Progenitor cell of endocrine pancreas (in vitro differentiated cells): ENCODE measurements at places on chromosomes 2 and 18.

DNA sequence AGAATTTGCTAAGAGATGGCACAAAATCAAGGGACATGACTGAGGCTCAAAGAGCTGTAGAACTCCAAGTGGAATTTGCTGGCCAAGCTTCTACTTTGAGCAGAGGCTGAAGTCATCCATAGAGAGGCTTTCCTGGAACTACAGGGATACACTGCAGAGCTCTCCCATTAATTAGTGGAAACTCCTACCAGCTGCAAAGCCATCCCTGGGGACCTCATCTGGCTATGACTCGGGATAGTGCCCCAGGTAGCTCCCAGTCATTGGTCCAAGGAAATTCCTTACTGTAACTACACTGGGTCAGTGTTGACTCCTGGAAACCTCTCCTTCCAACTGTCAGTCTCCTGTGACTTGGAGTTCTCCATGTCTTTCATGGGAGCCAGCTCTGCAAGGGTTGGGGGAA, 10.5 kb upstream of the GALM start:
- no peak for DNase-seq

DNA sequence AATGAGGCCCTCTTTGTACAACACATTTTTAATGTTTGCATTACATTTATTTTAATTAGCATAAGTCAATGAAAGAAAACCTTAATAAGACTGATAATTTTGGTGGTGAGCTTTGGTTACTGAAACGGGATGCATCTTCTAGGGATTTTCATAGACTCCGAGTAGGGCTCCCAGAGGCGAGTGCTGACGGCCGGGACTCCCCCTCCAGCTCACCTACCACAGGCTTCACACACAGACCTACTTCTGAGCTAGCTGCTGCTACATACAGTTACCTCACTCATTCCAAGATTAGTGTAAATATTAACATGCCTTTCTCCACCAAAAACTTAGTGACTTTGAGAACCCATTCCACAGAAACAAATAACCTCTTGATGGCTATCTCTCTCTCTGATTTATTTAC, 271.1 kb downstream of the GALR1 start:
- no peak for DNase-seq

- no peak for DNase-seq
These were observed 4.3 kb downstream of the MC2R start for GRCh38 chr18:13910986-13911385.

GRCh38 chr2:140680862-140681261, 1450.0 kb downstream of the LRP1B start:
- no peak for DNase-seq

- no peak for DNase-seq
These were observed 890.1 kb upstream of the PIK3C3 start for GRCh38 chr18:41064916-41065315.

GRCh38 chr2:134307334-134307733, 53.5 kb downstream of the MGAT5 start:
- no peak for DNase-seq

GRCh38 chr2:203446780-203447179, 88.3 kb downstream of the RAPH1 start:
- DNase-seq, result no peak

DNA sequence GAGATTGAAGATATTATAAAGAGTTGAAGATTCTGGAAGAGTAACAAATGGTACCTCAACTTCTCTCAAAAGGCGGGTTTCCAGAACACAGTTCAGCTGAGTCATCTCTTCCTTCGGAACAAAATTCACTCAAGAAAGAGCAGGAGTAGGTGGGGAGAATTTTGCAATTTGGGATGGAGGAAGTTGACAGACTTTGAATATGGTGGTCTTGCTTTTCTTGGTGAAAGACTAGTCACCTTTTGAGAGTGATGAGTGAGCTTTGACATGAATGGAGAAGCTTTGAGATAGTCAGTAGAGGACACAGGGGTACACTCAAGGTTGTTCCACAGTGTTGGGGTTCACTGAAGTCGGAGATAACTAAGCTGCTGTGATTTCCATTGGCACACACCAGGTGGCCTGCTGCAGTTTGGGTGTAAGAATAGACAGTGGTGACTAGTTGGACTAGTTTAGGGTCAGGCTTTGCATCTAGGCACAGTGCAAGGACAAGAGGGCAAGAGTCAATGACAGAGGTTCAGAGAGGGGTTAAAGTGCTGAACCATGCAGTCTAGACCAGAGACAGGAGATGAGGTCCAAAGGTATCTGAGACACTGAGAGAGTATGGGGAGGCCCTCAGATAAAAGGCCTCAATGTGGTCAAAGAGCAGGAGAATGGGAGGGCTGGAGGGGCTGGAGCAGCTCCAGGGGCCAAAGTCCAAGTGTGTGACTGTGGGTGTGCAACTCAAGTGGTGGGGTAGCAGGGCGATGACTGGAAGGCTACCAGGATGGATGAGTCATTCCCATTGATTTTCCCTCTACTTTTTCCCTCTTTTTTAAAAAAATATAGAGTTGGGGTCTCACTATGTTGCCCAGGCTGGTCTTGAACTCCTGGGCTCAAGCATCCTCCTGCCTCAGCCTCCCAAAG, 7.7 kb downstream of the CCL20 start:
- DNase-seq, result no peak

- no peak for DNase-seq
These were observed 6.3 kb upstream of the MCFD2 start for GRCh38 chr2:46921676-46922448.

- DNase-seq, result peak; percentile 85
These were observed at the start of gene VWC2L for GRCh38 chr2:214410918-214411554. Gene VWC2L, plus strand, starts transcription at chr2:214411054. Its CDS starts 3,140 bp downstream, at chr2:214414194.

DNA sequence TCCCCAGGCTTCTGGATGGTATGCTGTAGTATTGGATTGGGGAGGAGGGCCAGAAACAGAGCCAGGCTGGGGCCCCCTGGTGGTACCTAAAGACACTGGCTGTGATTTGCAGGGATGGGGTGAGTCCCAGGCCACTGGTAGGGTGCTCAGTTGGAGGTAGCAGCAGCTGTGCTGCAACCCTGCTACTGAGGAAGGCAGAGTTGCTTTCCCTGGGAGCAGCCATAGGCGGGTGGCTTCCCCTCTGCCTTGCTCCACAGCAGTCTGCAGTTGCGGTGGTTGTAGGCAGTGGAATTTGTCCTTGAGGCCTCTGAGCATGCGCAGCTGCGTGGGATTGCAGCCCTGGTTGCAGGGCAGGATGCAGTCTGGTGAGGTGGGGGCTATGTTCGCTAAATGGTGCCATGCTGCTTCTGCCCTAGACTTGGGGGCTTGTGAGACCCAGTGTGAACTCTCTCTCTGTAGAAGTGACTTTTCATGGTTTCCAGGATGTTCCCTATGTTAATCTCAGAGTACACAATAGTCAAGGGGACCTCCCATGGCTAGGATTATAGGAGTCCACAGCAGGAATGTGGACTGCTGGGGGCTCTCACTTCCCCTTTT, 443.5 kb downstream of the XIRP2 start:
- no peak for DNase-seq

DNA sequence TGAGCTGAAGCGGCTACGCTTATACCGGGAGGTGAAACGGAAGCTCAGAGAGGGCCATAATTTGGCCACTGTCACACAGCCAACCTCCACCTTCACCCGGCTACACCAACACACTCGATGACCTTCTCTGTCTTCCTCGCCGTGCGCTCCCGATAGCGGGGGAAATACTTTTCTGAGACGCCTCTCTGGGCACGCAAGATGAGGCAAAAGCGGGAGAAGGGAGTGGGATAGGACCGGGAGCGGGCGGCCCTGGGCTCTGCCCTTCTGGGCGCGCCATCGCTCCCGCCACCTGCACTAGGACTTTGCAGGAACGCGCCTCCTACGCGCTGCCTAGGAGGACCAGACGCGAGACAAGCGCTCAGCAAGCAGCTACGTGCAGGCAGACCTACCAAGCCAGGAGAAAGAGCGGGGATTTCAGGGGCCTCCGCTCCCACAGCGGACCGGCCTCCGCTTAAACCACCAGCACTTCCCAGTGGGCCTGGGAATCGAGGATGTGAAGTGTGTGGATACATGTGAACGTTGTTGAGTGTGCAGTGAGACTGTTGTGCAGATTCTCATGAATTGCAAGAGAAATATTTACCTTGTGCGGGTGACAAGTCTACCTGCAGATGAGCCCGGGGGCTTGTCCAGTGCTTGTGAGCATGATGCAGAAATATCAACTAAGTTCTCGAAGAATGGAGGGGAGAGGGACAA, 11.4 kb downstream of the SIX3 start:
- no peak for DNase-seq

DNA sequence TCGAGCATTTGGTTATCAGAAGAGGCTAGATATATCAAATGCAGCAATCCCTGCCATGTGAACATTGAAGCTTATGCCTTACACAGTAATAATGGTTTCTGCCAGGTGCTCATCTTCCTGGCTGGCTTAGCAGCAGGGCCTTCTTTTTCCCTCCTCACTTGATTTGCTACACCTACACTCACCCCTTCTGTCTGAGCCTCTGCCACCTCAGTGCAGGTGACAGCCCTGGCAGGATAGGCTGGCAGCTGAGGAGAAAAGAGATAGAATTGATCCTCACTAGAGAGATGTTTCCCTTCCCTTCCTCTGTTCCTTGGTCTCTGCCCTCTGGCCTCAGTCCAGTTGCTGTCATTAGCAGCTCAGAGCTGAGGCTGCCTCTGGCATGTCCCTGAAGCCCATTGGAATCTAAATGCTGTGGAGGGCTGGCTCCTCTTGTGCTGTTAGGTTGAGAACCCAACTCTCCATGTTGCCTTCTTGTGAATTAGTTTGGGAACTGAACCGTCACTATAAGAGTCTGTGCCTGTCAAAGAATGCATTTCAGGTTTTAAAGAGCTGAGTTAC, 18.2 kb downstream of the MPHOSPH10 start:
- DNase-seq, result no peak

GRCh38 chr2:236545814-236546480, 23.7 kb upstream of the ACKR3 start:
- no peak for DNase-seq

- no peak for DNase-seq
These were observed 158.0 kb upstream of the KLHL14 start for GRCh38 chr18:32930695-32931301.

DNA sequence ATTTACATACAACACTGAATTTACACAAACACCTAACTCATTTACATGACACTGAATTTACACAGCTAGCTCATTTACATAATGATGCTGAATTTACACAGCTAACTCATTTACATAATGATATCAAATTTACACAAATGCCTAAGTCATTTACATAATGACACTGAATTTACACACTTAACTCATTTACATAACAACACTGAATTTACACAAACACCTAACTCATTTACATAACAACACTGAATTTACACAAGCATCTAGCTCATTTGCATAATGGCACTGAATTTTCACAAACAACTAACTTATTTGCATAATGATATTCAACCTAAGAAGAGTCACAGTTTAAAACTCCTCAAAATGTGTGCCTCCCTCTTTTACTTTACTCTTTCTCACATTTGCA, 511.7 kb downstream of the GALR1 start:
- no peak for DNase-seq

DNA sequence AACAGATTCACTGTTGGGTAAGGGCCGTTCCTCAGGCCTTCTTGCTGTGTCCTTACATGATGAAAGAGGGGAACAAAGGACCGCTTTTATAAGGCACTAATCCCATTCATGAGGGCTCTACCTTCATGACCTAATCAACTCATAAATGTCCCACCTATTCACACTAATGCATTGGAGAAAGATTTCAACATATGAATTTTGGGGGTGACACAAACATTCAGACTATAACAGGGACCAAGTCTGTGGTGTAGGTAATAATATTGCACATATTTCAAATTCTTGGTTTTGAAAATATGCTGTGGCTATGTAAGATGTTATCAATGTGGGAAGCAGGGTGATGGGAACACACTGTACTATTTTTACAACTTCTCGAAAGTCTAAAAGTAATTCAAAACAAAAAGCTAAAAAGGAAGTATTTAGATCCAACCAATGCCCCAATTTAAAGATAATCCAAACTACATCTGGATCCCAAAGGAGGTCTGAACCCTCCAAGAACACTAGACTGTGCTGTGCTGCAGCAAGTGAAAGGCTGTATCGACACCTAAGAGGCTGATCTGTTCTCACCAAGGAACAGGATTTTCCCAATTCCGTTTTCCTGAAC, 82.4 kb upstream of the TGIF1 start:
- DNase-seq, result no peak

- no peak for DNase-seq
These were observed 61.8 kb downstream of the BIN1 start for GRCh38 chr2:127044977-127045661.

DNA sequence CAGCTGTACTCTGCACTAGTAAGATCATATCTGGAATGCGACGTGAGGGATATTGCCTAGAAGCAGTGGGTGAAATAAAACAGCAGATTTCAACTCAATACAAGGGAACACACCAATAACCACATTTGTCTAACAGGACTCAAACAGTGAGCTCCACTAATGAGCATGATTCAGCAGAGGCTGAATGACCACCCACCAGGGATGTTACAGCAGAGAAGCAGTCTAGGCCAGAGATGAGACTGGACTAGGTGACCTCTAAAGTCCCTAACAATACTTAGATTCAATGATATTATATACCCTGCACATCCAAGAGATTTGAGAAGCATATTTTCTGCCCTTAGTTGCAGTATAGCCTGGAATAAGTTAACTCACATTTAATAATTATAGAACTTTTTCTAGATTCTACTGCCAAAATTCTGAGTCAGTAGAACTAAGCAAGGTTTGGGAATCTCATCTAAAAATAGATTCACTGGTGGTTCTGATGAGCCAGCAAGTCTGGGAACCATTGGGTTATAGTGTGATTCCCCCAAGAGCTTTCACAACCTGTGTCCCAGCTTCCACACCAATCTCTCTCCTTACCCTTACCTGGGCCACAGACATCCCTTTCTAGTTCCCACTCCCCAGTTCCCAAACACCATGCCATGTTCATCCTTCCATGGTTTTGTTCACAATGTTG, 6.3 kb downstream of the THOC1 start:
- DNase-seq, result no peak

- no peak for DNase-seq
These were observed 24.6 kb downstream of the NRP2 start for GRCh38 chr2:205706769-205707381.
